ENCODE measurements at places on chromosomes 12 and 14. TPM values are rescaled to one million over a fixed set of nuclear protein-coding genes. Genes with fewer than 3 reads are reported as not detected.

Gene HELB
- 64.9 TPM for total RNA-seq

Gene CACNA1C
- total RNA-seq: 0.06 TPM

Gene IKZF4
- 7.2 TPM for total RNA-seq

Gene KLRD1
- 0.64 TPM for total RNA-seq

Gene APOF
- total RNA-seq: not detected

Gene SOAT2
- total RNA-seq: 0.42 TPM

Gene CLEC2A
- total RNA-seq: not detected

Measured in CD4-positive, alpha-beta memory T cell (primary cell).